ENCODE measurements at places on chromosomes 2 and 18. TPM values are rescaled to one million over a fixed set of nuclear protein-coding genes. Genes with fewer than 3 reads are reported as not detected.

The GKN1 gene
- total RNA-seq = 1.7 TPM

The SERPINB10 gene
- not detected for total RNA-seq

The ATG4B gene
- 96.5 TPM for total RNA-seq

The INHA gene
- total RNA-seq = 1.3 TPM

The IGFBP5 gene
- 245 TPM for total RNA-seq

The RTP5 gene
- not detected for total RNA-seq
